ENCODE measurements at places on chromosomes 4 and X.

GRCh38 chr4:2767705-2768074, 11.6 kb upstream of the TNIP2 start:
- no peak for DNase-seq

GRCh38 chrX:153953342-153953830, 8.9 kb upstream of the RENBP start:
- DNase-seq = peak; percentile 16

DNA sequence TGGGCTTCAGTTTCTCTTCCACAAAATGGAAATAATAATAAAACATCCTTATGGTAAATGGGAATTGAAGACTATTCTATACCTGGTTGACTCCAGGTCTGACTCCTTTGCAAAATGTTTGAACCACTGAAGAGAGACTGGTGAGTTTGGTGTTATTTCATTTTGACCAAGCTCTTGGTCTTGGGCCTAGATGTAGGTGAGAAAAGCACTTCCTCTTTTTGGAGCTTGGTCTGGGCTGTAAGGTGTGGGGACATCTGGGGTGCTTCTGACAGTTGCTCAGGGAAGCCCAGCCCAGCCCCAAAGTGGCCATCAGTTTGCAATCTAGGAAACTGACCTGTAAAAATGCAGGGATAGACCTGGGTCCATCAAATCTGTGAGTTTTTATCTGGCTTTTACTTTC, 26.8 kb upstream of the SOD3 start:
- no peak for DNase-seq

- DNase-seq = no peak
These were observed 5.2 kb upstream of the BMP15 start for GRCh38 chrX:50905334-50905733.

DNA sequence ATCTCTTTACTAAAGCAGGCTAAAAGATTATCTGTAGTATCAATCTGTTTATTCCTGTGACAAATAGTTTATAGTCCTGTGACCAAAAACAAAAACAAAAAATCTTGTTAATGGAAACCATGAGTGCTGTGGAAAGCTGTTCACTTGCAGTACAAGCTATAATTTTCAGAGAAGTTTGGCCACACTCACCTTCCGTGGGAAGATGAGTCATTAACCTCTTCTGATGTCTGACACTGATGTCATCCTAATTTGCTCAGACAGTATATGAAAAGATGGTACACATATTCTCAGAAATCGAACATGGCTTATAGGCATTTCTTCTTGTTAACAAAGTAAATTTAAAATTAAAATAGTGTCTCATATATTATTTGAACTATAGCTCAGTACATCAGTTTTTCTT, 19.9 kb upstream of the ENPP6 start:
- no peak for DNase-seq
